Stimulated activated CD4-positive, alpha-beta T cell treated with anti-CD3 and anti-CD28 coated beads, Interleukin-4, amount 100 ng/mL, for 1 hour (primary cell): ENCODE measurements at places on chromosomes 6 and 20.

GRCh38 chr20:47126709-47127108 lies 229.8 kb downstream of the ZMYND8 start:
- DNase-seq: no peak

DNA sequence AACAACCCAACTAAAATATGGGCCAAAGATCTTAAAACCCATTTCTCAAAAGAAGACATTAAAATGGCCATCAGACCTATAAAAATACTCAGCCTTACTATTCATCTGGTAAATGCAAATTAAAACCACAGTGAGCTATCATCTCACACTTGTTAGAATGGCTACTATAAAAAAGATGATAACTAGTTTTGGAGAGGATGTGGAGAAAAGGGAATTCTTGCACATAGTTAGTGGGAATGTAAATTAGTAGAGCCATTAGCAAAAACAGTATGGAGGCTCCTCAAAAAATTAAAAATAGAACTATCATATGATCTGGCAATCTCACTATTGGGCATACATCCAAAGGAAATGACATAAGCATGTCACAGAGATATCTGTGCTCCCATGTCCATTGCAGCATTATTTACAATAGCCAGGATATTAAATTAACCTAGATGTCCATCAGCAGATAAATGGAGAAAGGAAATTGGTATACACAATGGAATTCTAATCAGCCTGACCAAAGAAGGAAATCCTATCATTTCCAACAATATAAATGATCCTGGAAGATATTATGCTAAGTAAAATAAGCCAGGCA lies 2.9 kb downstream of the SIRPB1 start:
- DNase-seq: no peak

GRCh38 chr6:157014871-157015270 lies 237.7 kb downstream of the ARID1B start:
- no peak for DNase-seq

- no peak for DNase-seq
Measured at GRCh38 chr6:153214436-153214835, 83.4 kb upstream of the RGS17 start.

DNA sequence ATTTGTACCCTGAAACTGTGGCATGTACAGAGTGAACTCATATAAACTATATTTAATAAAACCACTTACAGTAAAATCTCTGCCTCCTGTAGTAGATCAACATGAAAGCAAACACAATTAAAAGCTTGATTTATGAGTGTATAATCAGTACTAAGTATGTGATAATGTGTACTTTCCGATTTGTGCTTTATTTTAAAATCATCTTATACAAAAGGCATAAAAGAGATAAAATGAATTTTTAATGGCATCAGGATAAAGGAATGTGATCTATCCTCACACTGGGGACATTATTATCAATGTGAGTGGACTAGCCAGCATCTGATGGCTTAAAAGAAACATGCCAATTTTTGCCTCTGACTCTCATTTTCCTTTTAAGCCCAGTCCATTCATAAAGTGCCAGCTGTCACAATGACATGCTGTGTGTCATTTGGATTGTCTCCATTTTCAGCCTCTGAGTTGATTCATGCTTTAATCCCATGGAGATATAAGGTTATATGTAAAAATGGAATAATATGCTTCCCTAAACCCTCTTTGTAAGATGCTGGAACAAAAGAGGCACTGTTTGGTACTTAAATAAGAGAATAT lies 831.6 kb upstream of the EYS start:
- no peak for DNase-seq

- DNase-seq: no peak
Measured at GRCh38 chr6:73290435-73290834, 27.4 kb upstream of the KHDC1 start.

DNA sequence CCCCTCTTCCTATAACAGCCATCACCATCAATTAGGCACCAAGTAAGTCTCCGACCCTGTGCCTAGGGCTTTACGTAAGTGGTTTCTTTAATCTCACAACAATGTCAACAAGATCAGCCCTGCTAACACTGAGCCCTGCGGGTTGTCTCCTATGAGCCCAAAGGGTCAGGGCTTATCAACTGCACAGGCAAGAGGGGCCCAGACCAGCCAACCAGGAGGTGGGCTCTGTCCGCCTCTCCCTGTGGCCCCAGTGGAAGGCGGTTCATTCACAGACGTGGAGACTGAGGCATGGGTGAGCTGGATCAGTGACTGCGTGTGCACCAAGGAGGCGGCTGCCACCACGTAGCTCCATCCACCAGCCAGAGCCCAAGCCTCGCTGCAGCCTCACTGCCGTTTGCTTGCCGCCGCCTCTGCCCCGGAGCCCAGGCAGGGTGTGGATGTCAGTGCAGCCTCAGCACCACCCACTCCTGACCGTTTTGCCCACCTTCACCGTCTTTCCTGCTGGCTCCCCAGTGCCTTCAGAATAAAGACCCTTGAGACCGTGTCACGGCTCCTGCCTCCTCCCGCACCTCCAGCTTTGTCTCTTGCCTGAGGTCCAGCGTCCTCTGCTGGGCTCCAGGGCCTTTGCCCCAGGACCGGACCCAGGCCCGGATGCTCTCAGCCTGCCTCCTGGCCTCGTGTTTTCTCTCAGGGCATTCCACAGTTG lies 78.7 kb downstream of the DLL1 start:
- no peak for DNase-seq

DNA sequence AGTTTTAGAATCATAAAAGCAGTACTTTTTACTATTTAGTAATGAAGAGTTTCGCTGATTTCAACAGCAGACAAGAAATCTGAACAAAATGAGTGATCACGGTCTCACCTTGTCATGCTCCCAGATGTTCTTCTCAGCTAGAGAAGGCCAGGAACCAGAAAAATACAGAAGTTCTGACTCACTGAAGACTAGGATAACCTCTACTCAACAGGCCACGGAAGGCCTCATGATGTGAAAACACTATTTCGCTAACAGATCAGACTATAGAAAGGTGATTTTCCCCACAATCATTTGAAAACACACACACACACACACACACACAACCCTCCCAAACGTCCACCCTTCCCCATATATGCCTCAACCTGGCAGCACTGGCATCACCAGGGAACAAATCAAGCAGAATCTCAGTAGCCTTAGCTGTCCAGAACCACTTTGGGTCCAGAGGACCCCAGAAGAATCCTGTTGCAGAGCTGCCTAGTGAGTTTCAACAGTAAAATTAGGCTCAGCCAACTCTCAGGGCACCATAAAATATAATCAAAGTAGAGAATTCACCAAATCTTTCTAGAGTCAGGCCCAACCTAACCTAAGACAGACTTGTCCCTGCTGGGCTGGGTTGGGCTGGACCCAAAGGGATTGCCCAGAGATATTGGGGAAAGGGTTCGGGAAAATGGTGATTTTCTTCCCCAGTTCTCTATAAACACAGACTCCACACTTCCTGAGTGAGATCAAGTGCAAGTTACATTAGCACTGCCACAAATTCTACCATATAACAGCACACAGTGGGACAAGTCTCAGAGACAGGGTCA lies 7.9 kb downstream of the EXOC2 start:
- no peak for DNase-seq

DNA sequence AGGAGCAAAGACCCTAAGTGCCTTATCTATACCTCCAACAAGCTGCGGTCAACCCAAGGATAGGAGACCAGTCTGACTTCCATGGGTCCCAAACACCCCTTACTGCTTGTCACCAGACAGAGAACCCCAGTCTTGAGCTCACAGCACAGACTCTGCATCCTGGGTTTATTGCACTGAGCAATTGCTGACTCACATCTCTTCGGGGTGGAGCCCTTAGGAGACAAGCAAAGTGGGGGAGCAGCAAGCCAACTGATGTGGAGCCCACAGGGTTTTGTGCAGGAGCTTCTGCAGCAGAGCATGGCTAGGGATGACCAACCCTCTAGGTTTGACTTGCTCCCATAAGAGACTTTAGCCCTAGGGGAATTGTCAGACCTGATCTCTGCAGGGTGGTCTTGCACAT lies 38.6 kb upstream of the EYS start:
- DNase-seq: no peak

DNA sequence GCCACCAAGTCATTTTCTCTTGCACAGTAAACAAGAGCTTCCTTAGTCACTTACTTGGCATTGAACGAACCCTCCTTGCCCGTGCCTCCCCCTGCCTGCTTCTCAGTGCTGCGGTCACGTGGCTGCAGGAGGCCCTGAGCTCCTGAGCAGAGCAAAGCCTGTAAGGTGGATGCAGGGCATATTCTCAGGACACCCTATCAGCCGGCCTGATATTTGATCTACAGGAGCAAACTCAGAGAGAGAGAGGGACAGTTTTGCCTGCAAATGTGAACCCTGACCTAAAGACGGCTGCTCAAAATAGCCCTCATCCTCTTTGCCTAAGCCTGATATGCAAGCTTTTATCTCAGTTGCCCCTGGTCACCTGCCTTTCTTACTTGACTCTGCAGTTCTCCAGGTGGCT lies 93.0 kb upstream of the POPDC3 start:
- no peak for DNase-seq

GRCh38 chr6:15871276-15871675 lies 208.4 kb upstream of the DTNBP1 start:
- DNase-seq: no peak

GRCh38 chr6:113144117-113144516 lies 713.0 kb upstream of the MARCKS start:
- DNase-seq: no peak

- no peak for DNase-seq
Measured at GRCh38 chr6:5399391-5399790, 138.1 kb downstream of the FARS2 start.

DNA sequence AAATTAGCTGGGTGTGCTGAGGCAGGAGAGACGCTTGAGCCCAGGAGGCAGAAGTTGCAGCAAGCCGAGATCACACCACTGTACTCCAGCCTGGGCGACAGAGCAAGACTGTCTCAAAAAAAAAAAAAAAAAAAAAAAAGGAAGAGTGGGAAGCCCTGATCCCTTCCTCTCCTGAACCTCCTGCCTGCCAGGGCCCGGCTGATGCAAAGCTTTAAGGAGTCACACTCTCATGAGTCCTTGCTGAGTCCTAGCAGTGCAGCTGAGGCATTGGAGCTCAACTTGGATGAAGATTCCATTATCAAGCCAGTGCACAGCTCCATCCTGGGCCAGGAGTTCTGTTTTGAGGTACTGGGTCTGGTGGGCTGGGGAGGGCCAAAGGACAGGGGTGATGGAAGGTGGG lies 15.1 kb downstream of the SYNGAP1 start:
- no peak for DNase-seq

- DNase-seq: no peak
Measured at GRCh38 chr6:57182017-57182432, 9.9 kb downstream of the BAG2 start.

DNA sequence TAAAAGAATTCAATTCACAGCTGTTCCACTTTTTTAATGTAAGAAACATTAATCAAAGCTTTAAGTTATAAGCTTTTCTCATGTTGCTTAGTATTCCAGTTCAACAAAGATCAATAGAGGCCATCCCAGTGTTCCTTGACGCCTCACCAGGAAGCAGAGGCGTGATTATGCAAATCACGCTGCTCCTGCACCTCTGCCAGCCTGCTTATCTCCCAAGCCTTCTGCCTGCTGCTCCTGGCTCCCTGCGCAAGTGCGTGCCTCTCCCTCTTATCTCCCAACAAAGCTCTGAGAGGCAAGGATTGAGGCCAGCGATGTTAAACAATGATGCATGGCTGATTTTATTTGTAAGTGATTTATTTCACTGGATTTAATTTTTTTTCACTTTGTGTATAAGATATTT lies 42.8 kb downstream of the INSM1 start:
- DNase-seq: no peak

GRCh38 chr6:13488896-13489237 lies 1.5 kb upstream of the GFOD1 start:
- no peak for DNase-seq

- no peak for DNase-seq
Measured at GRCh38 chr20:9969626-9970025, 65.2 kb upstream of the ANKEF1 start.

GRCh38 chr6:53718597-53719460 lies 53.3 kb upstream of the KLHL31 start:
- no peak for DNase-seq

- DNase-seq: no peak
Measured at GRCh38 chr6:29424168-29424567, 9.4 kb downstream of the OR12D1 start.

- peak; percentile 28 for DNase-seq
Measured at GRCh38 chr6:30882759-30883684, 1.3 kb upstream of the DDR1 start.

- DNase-seq: peak; percentile 60
Measured at GRCh38 chr6:53335224-53335994, 13.3 kb downstream of the ELOVL5 start.

- no peak for DNase-seq
Measured at GRCh38 chr20:17559338-17559737, 10.5 kb upstream of the DSTN start.

DNA sequence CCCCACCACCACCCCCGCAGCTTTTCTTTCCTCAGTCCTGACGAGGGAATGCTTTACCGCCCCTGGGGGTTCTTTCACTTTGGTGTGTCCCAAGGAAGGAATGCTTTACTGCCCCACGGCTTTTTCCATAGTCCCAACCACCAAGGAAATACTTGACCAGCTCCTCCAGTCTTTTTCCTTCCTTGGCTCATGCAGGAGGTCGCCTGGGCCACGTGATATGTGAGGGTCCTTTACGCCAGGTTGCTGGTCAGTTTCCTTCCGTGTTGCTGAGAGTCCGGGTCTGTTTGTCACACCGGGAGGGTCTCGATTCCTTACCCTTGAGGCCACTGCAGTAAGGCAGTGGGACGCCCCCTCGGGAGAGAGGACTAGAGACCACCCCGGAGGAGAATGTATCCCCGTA lies 58.9 kb upstream of the CDH4 start:
- DNase-seq: no peak

DNA sequence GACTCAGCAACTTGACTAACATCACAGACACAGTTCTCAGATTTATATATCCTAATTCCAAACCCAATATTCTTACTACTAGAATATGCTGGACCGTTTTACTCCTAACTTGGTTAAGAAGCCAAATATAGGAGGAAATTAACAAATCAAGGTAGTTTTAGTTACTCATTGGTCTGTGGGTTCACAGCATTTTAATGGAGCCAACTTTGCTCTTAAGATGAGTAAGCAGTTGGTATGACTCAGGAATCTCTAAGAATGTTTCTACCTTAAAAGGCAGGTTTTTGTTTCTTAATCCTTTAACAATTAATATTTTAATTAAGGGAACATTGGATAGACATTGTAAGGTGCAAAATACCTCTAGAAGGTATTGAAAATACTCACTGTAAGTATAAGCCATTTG lies 31.6 kb downstream of the OPRM1 start:
- no peak for DNase-seq
